ENCODE measurements at places on chromosomes 12 and 14. TPM values are rescaled to one million over a fixed set of nuclear protein-coding genes. Genes with fewer than 3 reads are reported as not detected.

Gene ACOT4
- total RNA-seq, result 1.3 TPM

DNA sequence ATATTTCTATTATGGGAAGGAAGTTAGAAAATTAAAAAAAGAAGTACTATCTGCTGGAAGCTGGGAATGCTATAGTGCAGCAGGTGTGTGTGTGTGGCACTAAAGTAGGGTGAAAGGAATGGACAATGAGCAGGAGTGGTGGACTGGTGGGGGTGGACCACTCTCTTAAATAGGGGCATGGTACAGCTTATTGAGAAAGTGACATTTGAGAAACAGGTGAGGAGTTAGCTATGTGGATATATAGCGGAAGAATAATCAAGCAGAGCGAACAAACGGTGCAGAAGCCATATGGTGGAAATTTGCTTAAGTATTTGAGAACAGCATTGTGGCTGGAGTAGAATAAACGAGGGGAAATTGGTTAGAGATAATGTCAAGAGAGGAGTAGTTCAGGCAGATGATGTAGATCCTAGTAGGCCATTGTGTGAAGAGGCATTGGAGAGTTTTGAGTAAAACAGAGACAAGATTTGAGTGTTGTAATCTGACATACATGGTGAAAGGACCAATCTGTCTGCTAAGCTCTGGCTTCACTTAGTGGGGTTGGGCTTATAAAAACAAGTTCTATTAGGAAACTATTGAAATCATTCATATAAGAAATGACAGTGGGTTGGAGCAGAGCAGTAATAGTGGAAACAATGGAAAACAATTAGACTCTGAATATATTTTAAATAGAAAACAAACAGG, 149.2 kb upstream of the SYT10 start:
- H3K27ac ChIP-seq, result no peak overlapping the region
- DNase-seq, result no peak
- H3K4me1 ChIP-seq, result no peaks in the 10 kb centered on the region
- no peaks in the 10 kb centered on the region for H3K27me3 ChIP-seq
- H3K36me3 ChIP-seq, result no peaks in the 10 kb centered on the region

GRCh38 chr14:64726585-64726890, 22.3 kb downstream of the PLEKHG3 start:
- H3K27me3 ChIP-seq, result no peaks in the 10 kb centered on the region
- DNase-seq, result peak; percentile 62
- H3K27ac ChIP-seq, result peak overlapping the region; percentile 55
- H3K36me3 ChIP-seq, result peaks cover 43% of the 10 kb centered on the region

DNA sequence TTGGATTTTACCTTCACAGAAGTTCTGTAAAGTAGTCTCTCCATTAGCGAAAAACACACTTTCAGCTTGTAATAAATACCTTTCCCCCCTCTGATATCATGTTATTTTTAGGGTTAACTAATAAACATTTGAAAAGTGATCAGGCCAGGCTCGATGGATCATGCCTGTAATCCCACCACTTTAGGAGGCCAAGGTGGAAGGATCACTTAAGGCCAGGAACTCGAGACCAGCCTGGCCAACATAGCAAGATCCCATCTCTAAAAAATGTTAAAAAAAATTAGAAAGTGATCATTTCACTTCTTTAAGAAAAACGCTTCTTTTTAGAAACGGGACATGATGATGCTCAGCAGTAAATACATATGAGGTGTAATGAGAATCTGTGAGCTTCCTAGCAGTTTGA, 2.0 kb downstream of the CDKL1 start:
- H3K4me3 ChIP-seq, result no peak overlapping the region
- no peak overlapping the region for H3K27ac ChIP-seq
- DNase-seq, result no peak
- H3K36me3 ChIP-seq, result no peaks in the 10 kb centered on the region

GRCh38 chr14:60327447-60328331, 78.7 kb downstream of the PPM1A start:
- peaks cover 24% of the 10 kb centered on the region for H3K4me1 ChIP-seq
- H3K27me3 ChIP-seq, result no peaks in the 10 kb centered on the region
- H3K4me3 ChIP-seq, result peak overlapping the region; percentile 51
